ENCODE measurements at places on chromosomes 4 and X.
A peak's percentile ranks its signal among the peaks of the same experiment; 100 is the strongest.

DNA sequence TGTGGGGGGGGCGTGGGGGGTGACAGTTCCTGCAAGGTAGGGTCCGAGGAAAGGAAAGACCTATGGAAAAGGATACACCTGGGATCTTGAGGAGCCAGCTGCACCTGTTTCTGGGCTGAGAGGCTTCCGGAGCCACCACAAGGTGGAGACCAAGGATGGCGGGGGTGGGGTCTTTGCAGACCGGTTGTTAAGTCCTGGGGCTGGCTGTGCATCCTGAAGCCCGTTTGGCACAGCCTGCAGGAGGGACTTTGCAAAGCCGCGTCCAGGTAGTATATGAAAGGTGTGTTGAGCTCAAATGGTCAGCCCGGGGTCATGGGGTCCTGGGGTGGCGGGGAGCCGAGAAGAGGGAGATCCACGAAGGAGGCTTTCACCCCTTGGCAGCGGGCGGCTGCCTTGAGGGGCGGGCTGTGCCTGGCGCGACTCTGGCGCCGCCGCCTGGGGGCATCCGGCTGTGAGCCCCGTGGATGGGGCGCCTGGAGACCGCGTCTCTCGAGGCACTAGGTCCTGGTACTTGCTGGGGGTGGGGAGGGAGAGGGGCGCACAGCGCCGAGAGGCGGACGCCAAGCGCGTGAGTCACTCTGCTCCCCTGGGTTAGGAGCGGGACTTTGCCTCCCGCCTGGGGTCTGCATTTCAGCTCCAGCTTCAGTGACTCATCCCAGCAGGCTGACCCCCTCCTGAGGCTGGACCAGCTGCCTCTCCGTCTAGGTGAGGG, 58.2 kb upstream of the DYNLT3 start:
- no peak for DNase-seq

GRCh38 chrX:57905141-57905540, 5.1 kb downstream of the ZXDA start:
- no peak for DNase-seq

DNA sequence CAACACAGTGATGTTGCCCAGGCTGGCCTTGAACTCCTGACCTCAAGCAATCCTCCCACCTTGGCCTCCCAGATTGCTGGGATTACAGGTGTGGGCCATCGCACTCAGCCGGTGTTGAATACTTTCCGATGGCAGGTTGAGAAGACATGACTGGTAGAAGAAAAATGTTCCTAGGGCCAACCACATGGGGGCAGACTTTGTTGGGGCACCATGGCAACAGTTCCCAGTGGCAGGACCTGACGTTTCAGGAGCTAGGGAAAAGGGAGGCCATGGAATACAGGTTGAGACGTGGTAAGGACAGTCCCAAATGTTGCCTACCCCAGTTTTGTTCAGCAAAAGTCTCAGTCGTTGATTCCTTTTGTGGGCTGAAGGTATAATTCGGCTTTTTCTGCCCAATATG, 134.6 kb downstream of the ASMT start:
- DNase-seq, result no peak

DNA sequence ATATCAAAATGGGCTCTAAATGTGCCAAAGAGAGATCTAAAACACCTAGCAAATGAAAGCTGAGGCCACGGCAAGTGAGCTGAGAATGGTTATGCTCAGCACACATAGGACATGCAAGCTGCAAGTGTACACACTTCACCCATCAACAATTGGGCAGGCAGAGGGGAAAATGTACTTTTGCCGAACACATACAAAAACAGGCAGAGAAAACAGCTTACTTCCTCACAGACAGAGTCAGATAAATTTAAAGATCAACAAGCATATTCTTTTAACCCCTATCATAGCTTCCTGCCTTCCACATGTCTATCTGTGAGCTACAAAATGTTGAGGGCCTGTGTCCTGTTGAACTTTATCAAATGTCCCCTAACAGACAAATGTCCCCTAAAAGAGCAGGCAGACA, 60.3 kb downstream of the SH3KBP1 start:
- no peak for DNase-seq

- DNase-seq, result no peak
Observed at GRCh38 chr4:2266181-2266580, 4.3 kb upstream of the MXD4 start.

DNA sequence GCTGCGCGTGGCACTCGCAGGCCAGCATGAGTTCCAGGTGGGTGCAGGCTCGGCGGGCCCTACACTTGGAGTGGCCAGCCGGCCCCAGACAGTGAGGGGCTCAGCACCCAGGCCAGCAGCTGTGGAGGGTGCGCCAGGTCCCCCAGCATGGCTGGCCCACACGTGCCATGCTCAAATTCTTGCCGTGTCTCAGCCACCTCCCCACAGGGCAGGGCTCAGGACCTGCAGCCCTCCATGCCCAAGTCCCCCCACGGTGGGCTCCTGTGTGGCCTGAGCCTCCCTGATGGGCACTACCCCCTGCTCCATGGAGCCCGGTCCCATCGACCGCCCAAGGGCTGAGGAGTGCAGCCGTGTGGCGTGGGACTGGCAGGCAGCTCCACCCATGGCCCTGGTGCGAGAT, 210.2 kb downstream of the COX7B2 start:
- DNase-seq, result no peak

- no peak for DNase-seq
Observed at GRCh38 chr4:25911356-25911755, 2.7 kb upstream of the SMIM20 start.

GRCh38 chrX:36909676-36910030, 98.5 kb upstream of the FAM47C start:
- DNase-seq, result no peak

DNA sequence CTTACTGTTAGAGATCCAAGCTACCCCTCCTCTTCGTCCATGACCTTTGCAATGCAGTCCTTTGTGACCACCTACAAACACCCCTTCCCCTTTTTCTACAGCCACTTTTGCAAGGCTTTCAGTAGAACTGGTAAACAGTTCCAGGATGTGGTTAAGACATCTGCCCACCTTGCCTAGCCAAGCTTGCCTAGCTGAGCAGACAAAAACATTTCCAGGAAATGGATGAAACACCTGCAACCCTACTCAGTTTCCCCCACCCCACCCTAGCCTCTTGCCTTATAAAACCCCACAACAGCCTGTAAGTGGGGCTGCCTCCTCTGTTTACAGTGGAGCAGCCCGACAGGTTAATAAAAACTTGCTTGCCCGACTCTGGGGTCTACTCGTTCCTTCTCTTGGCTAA, 133.8 kb downstream of the ZC4H2 start:
- DNase-seq, result no peak

DNA sequence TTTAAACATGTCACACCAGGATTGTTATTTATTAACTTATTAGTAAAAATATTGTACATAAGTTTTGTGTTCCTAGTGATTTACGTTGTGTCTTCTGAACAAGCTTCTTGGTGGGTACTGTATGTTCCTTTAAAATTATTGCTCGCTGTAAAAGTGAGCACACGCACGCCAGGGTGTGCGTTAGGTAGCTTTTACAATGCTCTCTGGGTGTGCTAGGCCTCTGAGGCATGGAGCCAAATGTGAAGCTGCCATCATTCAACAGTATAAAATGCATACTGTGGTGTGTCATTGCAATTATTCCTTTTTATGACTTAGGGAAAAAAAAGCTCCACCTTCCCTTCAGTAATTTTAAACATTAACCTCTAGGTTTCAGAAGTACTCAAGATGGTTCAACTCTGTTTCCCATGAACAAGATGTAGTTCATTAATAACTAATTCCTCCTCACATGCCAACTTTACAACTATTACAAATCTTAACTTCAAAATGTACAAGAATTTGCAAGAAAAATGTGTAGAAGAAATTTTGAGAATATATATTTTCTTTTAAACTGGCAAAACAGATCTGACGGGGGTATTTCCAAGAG, 42.4 kb downstream of the ATOH1 start:
- DNase-seq, result no peak

DNA sequence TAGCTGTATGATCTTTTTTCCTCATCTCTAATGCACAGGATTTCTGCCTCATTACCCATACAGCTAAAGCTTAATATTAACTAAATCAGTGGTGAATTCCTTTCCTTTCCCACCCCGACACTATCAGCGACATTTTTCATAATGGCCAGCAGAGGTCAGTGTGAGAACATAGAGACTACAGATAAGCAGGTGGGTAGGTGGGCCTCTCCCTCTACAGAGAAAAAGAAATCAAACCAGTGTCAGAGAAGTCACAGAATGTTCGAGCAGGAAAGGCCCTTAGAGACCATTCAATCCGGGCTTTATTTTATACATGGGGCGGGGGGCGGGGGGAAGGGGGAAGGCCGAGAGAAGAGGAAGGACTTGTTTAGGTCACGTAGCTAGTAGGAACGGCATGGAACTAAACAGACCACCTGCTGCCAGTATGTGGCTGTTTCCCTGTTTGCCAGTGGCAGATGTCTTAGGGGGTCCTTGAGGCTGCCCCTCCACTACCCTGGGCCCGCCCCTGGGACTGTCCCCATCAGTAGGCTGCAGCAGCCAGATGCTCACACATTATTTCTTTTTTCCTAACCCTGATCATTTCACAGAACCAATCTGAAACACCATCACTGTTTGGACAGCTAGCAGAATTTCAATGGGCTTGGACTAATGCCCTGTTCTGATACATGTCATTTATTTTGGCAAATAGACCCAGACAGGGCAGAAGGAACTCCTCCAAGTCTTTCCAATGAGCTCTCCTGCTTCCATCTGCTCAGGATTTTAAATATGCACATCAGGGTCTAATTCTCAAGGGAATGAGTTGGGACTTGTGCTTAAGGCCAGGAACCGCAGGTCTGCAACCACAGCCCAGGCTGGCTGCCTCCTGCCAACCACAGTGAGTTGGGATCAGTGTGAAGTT, 133.4 kb downstream of the ATG4A start:
- DNase-seq, result no peak

DNA sequence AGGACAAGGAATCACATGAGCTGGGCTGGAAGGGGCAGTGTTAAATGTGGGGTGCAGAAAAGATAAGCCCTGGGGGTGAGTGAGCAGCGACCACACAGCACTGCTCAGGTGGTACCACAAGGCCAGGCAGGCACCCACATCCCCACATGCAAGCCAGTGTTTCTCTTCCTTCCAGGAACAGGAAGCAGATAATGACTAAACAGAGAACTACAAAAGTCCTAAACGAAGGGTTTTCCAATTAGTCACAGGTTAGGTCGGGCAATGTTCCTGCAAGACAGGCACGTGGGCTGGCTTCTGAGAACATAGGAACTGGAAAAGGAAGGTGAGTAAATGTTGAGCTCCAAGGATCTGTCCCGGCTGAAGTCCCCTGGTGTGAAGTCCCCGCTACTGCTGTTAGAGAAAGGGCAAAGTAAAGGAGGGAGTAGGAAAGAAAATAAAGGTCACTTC, 19.5 kb downstream of the RELL1 start:
- no peak for DNase-seq

- DNase-seq, result no peak
Observed at GRCh38 chr4:162957521-162958143, 209.1 kb downstream of the NAF1 start.

GRCh38 chrX:1453395-1453783, 680 bp upstream of the ASMTL start:
- peak; percentile 63 for DNase-seq

DNA sequence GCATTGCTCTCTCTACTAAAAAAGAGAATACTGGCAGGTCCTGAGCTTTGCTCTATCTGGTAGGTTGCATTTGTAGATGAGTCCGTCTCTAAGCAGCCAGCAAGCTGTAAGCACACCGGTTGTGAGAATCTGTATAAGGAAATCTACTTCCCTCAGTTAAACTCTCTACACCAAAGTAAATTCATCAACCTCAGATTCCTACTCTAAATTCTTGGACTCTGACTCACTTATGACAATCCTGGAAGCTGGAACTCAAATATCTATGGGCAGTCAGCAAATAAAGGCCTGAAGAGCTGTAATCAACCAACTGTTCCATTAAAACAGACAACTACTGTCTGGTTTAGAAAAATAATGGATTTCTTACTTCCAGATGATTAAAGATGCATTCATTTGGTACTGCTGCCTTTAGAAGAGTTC, 37.9 kb downstream of the FAT1 start:
- DNase-seq, result no peak

GRCh38 chr4:24489870-24490269, 94.5 kb downstream of the DHX15 start:
- no peak for DNase-seq

- DNase-seq, result no peak
Observed at GRCh38 chr4:105551965-105552746, at the start of gene ARHGEF38. Gene ARHGEF38 (plus strand): TSS chr4:105552620. CDS start chr4:105552766, 146 bp downstream.

DNA sequence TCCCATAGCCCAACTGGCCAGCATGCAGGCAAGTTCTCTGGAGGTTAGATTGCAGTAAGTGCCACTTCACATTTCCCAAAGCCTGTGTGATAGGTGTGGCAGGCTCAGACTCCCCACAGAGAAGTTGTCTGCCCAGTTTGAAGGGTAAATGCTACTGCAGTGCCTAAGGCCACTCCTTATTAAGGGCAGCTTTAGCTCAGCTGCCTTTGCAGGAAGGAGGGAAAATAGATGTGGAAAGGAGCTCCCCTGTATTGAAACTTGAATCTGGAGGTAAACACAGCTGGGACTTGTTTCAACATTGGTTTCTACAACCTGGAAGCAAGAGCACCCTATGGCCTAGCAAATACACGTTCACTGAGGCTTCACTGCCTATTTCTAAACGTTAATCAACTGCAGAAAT, 22.4 kb downstream of the NEXMIF start:
- DNase-seq, result no peak

DNA sequence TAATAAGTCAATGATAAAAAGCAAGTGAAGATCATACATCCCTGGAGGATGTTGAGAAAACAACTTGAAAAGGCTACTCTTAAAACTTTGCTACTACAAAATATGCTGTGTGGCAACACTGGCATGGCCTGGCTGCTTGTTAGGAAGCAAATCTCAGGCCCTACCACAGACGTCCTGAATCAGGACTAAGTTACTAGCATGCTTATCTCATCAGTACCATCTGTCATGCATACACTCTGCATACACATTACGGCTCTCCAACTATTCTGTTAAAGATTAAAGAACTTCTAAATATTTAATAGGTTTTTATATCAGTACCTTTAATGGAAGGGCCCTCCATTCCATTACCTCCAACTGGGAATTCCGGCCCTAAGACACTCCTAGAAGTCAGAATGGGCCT, 8.2 kb downstream of the PAPSS1 start:
- no peak for DNase-seq

DNA sequence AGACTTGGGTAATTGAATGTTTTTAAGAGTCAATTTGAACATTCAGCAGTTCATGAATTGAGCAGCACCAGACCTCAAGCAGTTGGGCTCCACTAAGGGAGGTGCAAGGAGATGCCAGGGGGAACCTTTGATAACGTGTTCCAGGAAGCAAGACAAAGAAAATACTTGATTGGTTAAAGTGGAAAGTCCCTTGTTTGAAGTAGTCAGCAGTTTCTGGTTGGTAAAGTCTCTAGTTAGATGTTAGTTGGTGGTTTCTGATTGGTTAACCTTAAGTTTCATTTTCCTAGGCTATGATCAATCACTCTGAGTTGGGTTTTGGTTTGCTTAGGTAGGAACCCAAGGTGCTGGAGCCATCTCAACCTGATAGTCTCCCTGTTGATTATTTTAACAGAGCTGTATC, 4.0 kb downstream of the HERC6 start:
- DNase-seq, result no peak

- DNase-seq, result no peak
Observed at GRCh38 chr4:168666531-168666930, 169.7 kb downstream of the PALLD start.

GRCh38 chr4:40327340-40327739, 7.8 kb upstream of the CHRNA9 start:
- no peak for DNase-seq

Data from stimulated activated CD8-positive, alpha-beta memory T cell treated with anti-CD3 and anti-CD28 coated beads, Interleukin-4, amount 100 ng/mL, for 1 hour (primary cell).